ENCODE measurements at places on chromosomes 3 and 15.

GRCh38 chr3:148211725-148212124, 486.0 kb upstream of the AGTR1 start:
- DNase-seq: peak; percentile 60

- no peak for DNase-seq
Observed at GRCh38 chr15:33209575-33210481, 15.3 kb upstream of the FMN1 start.

- DNase-seq: no peak
Observed at GRCh38 chr3:13886593-13887129, 6.8 kb upstream of the WNT7A start.

GRCh38 chr15:60563539-60564404, 84.8 kb upstream of the ICE2 start:
- DNase-seq: no peak

DNA sequence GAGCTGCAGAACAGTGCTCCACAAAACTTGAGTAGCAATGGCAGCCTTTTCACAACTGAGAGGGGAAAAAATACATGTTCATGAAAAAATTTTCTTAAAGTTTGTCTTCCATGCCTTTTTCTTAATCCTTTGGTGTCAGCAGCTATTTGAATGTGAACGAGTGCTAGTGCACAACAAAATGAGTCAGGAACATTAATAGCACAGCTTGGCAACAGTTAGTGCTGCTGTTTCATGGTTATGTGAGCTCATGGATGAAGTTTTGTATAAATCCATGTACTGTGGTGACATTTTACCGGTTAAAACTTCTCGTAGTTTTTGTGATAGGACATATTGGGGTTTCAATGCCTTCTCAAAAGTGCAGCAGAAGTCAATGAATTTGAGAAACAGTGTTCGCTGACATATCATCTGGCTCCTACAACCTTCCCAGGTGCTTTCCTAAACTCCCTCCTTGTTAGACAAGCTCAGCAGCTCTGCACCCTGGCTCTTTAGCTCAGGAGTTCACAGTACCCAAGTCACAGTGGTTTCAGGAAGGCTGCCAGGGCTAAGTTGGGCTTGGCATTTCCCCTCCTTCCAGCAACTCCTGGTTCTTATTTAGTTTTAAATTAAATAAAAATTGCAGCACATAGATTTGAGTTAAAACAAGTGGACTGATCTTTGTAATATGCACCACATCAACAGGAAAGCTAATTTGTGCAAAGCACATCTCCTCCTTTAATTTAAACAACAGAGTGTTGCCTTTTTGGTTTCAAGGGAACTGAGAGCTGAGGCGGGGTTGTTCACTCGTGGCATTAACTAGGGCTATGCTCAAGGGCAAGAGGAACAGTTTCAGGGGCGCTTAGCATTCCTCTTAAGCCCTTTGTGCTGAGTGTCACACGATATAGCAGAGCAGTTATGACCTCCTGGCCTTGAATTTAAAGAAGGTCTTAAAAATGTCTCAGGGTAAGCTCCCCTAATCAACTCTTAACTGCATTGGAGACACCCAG, 362.8 kb downstream of the CHST2 start:
- DNase-seq: peak; percentile 42

- DNase-seq: no peak
Observed at GRCh38 chr3:72182206-72182605, 397.3 kb upstream of the PROK2 start.

- no peak for DNase-seq
Observed at GRCh38 chr15:31342781-31343626, 16.4 kb downstream of the KLF13 start.

GRCh38 chr3:53711387-53711786, 134.8 kb downstream of the CHDH start:
- DNase-seq: no peak

DNA sequence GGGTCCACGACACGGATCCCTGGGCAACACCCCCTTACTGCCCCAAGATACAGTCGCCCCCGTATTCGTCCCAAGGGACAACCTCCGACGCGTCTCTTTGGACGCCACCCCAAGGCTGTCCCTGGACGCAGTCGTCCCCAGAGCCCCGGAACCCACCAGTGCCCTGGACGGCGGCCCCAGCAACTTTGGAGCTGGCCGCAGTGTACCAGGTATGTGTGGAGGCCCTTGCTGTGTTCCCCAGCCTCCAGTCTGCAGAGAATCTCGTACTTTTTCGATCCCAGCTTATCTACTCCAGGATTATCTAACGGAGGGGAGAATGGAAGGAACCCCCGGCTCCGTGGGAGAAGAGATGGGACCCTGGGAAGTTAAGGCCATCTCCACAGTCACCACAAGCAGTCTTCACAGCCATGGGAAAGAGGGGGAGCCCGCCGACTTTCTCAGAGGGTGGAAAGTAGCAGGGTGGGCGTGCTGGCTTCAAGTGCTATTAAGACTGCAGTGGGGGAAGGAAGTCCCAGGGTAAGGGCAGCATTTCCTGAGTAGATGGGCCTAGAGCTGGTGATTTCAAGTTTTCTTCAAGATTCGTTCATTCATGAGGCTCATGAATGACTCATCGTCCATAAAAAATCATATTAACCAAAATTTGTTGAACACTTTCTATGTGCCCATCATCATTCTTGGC, 1.1 kb downstream of the MESP2 start:
- DNase-seq: no peak

- no peak for DNase-seq
Observed at GRCh38 chr3:167885277-167885676, 149.8 kb downstream of the SERPINI1 start.

GRCh38 chr3:99941211-99941610, 123.5 kb downstream of the CMSS1 start:
- no peak for DNase-seq

GRCh38 chr3:72303926-72304325, 519.0 kb upstream of the PROK2 start:
- peak; percentile 7 for DNase-seq

GRCh38 chr3:49460188-49460890, 9.7 kb upstream of the DAG1 start:
- DNase-seq: no peak

DNA sequence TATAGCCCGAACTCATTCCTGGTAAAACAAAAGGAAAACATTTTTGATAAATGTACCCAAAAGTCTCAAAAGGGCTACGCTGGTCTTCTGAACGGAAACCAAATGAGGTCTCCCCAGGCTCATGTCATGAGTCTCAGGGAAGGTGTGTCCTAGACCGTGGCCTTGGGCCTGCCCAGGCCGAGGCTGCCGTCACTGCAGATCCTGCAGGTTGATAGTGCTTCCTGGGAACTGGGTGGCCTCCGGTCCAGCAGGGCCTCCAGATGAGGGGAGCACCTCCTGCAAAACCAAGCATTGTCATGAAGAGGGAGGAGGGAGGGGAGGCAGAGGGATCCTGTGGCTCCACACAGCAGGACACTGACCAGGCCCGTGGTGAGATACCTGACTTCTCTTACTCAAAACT, 37.5 kb downstream of the ZXDC start:
- DNase-seq: no peak

- no peak for DNase-seq
Observed at GRCh38 chr3:41943311-41943843, 18.5 kb downstream of the ULK4 start.

- DNase-seq: no peak
Observed at GRCh38 chr15:74257105-74257504, 21.0 kb downstream of the CCDC33 start.

DNA sequence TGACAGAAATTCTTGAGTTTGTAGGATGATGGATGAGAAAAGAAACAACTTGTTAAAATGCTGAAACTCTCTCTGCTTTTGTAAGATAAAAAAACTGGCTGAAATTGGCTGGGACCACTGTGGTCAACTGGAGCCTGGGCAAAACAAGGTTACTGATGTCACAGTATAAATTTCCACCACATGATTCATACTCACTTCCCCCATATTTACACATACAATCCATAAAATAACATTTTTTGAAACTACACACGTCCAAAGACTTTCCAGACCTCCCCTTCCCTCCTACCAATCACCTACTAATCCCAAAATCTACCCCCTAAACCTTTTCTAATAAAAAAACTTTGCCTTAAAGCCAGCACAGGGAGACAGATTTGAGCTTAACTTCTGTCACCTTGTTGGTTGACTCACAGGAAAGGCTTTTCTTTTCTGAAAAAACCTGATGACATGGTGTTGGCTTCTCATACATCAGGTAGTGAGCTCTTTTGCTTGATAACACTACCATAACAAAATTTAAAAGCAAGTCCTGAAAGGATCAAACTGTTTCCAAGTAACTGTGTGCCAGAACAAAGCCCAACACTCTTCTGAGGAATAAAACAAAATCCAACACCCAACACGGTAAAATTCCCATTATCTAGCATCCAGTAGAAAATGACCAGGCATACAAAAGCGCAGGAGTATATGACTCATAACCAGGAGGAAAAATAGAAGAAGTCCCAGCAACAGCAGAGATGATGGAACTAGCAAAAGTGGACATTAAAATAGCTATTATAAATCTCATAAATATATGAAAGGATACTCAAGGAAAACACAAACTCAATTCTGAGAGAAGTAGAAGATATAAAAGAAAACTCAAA, 87.3 kb upstream of the SNRK start:
- DNase-seq: no peak

GRCh38 chr15:40470423-40471104, at the start of gene CHST14:
CHST14 (plus strand) TSS chr15:40470984; CDS start chr15:40471214, 230 bp downstream.
- DNase-seq: no peak

DNA sequence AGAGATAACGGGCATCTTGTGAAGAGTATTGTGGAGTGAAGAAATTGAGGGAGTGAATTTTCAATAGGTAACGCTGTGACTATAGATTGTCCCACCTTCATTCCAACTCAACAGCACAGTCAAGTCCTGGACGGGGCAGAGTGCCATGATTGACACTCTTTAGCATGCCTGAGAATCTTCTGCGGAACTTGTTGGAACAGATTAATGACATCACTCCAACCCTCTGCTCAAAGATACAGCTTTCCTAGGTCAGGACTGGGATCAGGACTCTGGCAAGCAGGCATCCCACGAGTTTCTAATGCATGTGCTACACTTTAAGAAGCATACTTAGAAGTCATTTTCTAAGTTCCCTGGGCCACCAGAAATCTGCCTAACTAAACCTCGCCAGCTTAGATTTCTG, 267.6 kb upstream of the CFAP20DC start:
- DNase-seq: no peak

DNA sequence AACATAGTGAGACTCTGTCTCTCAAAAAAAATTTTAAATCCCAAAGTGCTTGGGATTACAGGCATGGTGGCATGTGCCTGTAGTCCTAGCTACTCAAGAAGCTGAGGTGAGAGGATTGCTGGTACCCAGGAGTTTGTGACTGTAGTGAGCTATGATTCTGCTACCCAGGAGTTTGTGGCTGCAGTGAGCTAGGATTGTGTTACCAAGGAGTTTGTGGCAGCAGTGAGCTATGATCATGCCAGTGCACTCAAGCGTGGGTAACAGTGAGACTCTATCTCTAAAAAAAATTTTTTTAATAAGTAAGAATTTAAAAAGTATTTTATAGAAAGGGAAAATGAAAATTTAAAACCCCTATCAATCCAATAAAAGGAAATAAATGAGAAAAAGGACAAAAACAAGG, 69.5 kb downstream of the FAIM start:
- no peak for DNase-seq

GRCh38 chr15:25717457-25718168, 145.5 kb downstream of the ATP10A start:
- no peak for DNase-seq

DNA sequence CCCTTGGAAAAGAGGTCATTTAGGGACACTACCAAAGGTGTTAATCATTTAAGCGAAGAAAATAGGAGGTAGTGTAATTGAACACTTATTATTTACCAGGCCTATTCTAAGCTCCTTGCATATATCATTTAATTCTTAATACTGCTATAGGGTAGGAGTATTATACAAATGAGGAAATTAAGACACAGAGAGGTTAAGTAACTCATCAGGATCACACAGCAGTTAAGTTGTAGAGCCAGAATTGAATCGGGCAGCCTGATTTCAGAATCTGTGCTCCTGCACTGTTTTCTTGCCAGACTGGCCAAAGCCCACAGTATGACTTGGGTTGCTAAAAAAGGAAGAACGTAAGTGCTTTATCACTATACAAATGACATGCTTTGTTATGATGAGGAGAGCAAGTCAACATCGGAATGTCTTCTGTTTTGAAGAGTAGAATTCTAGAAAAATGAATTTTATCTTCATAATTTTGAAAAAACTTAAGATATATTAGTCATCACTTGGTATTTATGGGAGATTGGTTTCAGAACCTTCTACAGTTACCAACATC, 31.4 kb downstream of the HPS3 start:
- no peak for DNase-seq

GRCh38 chr3:138187296-138188012, at the start of gene ARMC8:
ARMC8 (plus strand) TSS chr3:138187301; CDS start chr3:138187555, 254 bp downstream.
- DNase-seq: no peak

DNA sequence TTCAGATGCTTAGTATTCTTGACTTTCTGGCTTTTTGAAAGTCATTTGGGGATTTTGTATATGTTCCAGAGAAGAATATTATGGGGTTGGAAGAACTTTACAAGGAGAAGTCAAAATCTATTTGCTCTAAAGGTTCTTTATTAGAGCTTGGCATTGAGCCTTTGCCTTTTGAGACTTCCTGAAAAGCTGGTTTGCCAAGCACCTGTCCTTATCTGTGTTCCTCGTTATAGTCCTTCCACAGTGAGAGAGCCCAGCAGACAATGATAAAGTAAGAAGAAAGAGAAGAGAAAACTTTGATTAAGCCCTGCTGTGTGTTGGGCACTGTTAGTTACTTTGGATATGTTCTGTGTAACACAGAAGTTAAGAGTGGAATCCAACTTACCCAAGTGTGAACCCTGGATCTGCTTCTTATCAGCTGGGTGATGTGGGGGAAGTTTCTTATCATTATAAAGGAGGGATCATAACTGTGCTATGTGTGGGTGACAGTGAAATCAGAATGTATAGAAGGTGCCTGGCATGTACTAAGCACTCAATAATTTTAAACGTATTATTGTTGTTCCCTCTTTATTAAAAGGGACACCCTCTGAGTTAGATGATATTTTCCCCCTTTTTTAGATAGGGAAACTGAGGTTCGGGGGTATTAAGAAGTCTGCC, 44.3 kb upstream of the POLR2M start:
- no peak for DNase-seq

DNA sequence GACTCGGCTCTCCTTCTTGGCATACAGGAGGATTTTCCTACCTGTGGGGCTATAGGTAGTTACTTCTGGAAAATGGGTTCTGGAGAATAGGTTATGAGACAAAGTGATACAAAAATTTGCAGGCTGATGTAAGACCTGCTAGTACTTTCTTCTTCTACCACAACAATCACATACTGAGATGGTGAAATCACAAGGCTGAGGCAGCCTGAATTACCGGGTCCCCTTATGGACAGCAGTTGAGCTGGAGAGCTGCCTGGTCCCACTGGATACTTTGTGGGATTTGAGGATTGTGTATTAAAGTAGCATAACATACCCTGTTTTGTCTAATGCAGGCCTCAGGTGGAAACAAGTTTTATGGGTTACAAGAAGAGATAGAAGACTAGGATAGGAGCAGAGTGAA, 86.5 kb upstream of the FAM98B start:
- no peak for DNase-seq

DNA sequence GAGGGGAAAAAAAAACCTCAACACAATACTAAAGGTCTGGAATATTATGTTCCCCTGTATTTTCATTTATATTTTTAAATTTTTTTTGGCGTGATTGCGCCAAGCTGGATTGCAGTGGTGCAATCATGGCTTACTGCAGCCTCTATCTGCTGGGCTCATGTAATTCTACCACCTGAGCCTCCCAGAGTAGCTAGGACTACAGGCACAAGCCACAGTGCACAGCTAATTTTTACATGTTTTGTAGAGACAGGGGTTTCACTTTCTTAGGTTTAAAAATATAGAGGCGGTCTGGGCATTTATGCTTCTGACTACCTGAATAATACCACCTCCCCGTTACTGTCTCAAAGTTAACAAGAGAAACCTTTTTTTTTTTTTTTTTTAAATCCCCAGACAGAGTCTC, 51.1 kb upstream of the MAP4 start:
- DNase-seq: no peak
